CD4-positive, alpha-beta T cell treated with Interleukin-21 for 1 hour (primary cell): ENCODE measurements at places on chromosomes 1 and 21.

DNA sequence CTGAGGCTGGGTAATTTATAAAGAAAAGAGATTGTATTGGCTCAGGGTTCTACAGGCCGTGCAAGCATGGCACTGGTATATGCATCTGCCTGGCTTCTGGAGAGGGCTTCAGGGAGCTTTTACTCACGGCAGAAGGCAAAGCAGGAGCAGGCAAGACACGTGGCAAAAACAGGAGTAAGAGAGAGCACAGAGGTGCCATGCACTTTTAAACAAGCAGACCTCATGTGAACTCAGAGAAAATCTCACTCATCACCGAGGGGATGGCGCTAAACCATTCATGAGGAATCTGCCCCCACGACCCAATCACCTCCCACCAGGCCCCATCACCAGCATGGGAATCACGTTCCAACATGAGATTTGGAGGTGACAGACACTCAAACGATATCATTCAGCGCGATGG lies 400.7 kb upstream of the RUNX1 start:
- no peak for DNase-seq

GRCh38 chr1:19831441-19831840 lies 16.4 kb upstream of the RNF186 start:
- no peak for DNase-seq

GRCh38 chr1:230288641-230289349 lies 137.3 kb downstream of the PGBD5 start:
- no peak for DNase-seq

- no peak for DNase-seq
Measured at GRCh38 chr1:185288435-185288834, 28.6 kb downstream of the IVNS1ABP start.

GRCh38 chr21:45423201-45423955 lies 18.4 kb downstream of the COL18A1 start:
- DNase-seq, result no peak
